ENCODE measurements at places on chromosomes 7 and 10. TPM values are rescaled to one million over a fixed set of nuclear protein-coding genes. Genes with fewer than 3 reads are reported as not detected.

The INHBA gene
- total RNA-seq = 4.5 TPM

The HOXA5 gene
- 5.9 TPM for total RNA-seq

The GIMAP6 gene
- total RNA-seq = 150 TPM

The SPDYE8 gene
- total RNA-seq = not detected

The CYP3A7 gene
- not detected for total RNA-seq

The COL1A2 gene
- total RNA-seq = 1,191 TPM

The MYOZ1 gene
- total RNA-seq = not detected

The MYH16 gene
- 0.38 TPM for total RNA-seq

The OIT3 gene
- total RNA-seq = 0.09 TPM

The CCNJ gene
- 19.8 TPM for total RNA-seq

The ZNF783 gene
- 8.7 TPM for total RNA-seq

The IFIT1B gene
- total RNA-seq = not detected

The HKDC1 gene
- 0.19 TPM for total RNA-seq

The PLEKHS1 gene
- not detected for total RNA-seq

The AUTS2 gene
- 1.1 TPM for total RNA-seq

The TMEM254 gene
- total RNA-seq = 4.1 TPM
